ENCODE measurements at places on chromosomes 7 and 10.

- DNase-seq, result peak; percentile 40
Observed at GRCh38 chr10:112898540-112899390, 51.3 kb upstream of the TCF7L2 start.

DNA sequence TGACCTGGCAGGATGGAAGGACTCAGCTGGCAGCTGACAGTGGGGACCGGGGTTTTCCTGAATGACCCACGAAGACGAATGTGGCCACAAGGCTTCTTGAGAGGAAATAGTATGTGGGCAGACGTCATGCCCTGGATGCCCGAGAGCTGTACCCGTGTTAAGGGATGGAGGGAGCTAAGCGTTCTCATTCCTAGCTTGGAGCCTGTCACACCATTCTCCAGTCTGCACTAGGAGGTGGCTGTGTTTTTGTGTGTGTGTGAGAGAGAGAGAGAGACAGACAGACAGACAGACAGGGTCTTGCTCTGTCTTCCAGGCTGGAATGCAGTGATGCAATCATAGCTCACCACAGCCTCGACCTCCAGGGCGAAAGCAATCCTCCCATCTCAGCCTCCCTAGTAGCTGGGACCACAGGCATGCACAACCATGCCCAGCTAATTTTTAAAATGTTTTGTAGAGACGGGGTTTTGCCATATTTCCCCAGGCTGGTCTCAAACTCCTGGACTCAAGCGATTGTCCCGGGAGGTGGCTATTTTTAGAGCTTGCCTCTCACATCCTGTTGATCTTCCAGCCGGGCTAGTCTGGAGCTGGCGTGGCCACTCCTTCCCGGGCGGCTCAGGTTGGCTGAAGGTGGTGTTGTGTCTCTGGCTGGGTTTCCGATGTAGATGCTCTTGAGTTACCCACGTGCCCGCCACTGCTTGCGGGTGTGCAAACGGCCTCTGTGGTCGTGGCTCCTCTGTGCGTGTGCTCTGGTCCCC, 2.1 kb downstream of the AMZ1 start:
- peak; percentile 79 for DNase-seq

DNA sequence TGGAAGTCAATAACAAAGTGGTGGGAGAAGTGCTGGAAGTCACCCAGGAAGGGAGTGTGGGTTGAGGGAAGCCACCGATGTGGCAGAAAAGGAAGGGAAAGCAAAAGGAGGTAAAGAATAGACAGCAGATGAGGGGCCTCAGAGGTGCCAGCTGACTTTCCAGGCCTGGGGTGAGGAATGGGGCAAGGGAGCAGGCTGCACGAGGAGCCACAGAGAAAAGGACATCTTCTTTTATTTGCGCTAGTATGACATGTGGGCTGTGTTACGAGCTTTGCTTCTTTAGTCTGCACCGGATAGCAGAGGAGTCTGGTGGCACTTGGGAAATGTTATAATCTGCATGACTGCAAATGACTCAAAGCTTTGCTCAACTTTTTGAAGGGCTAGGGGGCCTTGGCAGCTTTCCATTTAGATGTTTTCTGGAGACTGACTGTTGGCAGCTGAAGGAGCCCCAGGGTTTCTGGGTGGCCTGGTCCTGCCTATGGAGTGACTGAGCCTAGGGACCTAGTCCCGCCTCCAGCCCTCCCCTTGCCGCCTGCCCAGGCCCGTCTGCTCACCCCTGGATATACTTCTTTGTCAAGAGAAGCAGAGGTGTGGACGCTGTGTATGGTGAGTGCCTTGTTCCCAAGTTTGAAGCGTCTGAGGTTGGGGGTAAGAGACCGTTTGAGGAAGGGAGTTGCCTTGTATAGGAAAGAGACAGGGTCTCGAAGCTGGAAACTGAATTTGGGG, 5.1 kb downstream of the PRXL2A start:
- peak; percentile 59 for DNase-seq

DNA sequence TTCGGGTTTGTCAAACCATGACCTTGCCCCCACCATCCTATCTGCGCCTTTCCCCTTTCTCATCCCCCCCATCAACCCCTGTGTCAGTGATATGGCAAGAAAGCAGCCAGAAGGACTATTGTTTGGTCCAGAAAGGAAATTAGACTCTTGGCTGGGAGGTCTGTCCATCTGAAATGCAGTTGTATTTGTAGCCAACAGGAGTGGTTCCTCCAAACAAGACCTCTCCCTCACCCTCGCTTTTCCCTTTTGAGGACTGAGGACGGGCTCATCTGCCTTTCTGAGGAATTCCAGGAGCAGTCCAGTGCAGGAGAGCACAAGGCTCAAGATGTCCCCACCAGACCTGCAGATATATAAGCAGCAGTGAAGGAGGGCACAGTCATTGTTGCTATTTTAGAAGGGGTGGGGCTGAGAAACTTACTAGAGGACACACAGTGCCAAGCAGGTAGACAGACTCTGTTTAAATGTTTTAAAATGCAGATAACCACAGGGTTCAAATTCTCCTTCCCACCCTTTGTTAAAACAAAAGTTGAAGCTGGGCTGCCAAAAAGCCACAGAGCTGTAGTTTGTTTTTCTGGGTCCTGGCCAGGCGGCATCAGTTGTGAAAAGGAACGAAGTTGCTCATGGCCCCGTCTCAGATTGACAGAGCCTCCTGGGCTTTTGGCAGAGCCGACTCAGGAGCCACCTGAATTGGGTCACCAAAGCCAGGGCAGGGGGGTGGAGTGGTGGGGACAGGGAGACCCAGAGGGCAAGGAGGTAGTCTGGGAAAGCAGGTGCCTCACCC, 37.3 kb downstream of the CYP17A1 start:
- DNase-seq, result no peak

GRCh38 chr7:98137826-98138151, 31.1 kb downstream of the LMTK2 start:
- DNase-seq, result no peak
